Progenitor cell of endocrine pancreas (in vitro differentiated cells): ENCODE measurements at places on chromosomes 3 and 15.

DNA sequence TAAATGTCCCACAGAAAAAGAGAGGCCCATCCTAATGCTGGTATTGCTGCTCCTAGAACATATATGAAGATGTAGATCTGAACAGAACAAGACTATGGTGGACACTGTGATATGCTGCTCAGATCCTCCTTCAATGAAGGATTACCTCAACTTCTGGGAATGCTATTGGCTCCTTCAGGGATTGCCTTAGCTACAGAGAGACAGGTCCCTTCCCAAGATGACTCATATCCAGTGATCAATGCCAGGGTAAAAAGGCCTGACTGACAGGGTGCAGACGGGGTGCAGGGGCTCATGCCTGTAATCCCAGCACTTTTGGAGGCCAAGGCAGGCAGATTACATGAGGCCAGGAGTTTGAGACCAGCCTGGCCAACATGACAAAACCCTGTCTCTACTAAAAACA is 20.5 kb upstream of the STAG1 start:
- no peak for DNase-seq

GRCh38 chr3:101780661-101781060 is 1.6 kb downstream of the NXPE3 start:
- DNase-seq, result no peak

DNA sequence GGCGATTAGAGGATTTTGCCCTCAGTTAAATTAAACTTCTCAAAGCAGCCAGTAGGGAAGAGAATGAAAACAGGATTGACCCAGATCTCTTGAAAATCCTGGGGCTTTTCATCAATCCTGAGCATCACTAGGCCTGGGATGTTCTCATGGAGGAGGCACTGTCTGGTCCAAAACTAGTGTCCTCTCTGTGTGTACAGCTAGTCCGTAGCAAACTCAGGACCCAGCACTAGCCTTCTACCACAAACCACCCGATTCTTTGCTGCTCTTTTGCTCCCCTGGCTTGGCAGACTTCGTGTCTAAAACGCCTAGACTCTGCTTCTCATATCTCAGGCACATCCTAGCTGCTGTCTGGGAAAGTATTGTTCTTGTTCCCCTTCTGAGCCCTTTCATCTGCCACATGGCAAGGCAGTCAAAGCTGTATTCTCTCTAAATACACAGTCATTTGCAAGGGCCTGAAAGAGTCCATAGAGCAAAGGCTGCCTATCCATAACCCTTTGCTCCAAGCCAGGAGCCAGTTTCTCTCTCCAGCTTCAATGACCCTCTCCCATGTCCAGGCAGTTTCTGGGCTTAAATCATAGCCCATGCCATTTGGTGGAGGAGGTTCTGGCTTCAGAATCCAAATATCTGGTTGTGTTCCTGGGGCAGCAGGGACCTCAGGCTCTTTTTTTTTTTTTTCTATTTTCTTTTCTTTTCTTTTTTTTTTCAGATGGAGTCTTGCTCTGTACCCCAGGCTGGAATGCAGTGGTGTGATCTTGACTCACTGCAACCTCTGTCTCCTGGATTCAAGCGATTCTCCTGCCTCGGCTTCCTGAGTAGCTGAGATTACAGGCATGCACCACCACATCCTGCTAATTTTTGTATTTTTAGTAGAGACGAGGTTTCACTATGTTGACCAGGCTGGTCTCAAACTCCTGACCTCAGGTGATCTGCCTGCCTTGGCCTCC is 52.4 kb downstream of the CDC25A start:
- DNase-seq, result no peak

- no peak for DNase-seq
Measured at GRCh38 chr3:174440253-174440701, 418.9 kb upstream of the NAALADL2 start.

- DNase-seq, result no peak
Measured at GRCh38 chr15:84953136-84953535, 28.5 kb upstream of the PDE8A start.

- no peak for DNase-seq
Measured at GRCh38 chr3:113954091-113954685, 6.4 kb downstream of the ZDHHC23 start.

DNA sequence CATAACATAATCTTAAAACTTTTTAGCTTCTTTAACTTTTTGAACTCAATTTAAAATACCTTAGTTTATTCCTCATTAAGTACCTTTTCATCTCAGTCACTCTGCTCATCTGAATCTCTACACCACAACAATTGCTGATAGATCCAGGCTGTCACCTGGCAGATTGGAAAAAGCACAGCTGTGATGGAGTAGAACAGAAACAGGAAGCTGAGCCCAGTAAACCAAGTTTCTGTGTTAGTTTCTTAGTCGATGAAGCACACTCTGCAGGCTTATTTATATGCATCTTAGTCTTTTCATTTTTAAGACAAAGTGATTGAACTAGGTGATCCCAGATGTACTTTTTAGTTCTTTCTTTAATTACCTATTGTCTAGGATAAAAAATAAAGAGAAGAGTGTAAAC is 1398.0 kb upstream of the ALCAM start:
- no peak for DNase-seq

DNA sequence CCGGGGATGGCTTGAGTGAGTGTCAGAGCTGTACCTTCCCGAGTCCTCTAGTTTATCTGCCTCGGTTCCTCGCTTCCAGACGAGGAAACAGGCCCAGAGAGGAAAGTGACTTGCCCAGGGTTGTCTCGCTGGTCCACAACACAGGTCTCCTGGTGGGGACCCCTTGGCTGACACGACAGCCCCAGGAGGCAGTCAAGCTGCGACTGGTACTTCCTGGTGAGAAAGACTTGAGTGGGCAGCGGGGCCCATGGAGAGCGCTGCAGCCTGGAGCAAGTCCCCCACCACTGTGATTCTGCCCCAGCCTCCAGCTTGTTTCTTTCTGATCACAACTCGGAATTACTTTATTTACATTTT is 600 bp upstream of the CHRNA5 start:
- no peak for DNase-seq

- DNase-seq, result no peak
Measured at GRCh38 chr3:42901073-42901415, 4.9 kb upstream of the ZNF662 start.

GRCh38 chr15:60733196-60733595 is 254.3 kb upstream of the ICE2 start:
- DNase-seq, result no peak

DNA sequence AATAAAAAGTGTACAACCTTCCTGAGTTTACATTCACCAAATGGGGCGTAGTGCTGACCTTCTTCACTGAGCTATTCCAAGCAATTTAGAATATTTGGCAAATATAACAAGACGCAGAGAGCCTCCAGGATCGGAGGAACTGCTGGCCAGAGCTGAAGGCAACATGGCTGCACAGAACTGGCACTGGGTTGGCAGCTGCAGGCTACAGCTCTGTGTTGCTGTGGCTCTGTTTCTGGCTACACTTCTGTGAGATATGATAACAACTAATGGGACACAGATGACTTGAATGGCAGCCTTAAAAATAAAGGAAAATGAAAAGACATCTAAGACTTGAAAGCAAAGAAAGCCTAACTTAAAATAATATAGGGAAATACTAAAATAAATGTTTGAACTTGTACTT is 10.8 kb upstream of the SLC6A20 start:
- DNase-seq, result no peak

DNA sequence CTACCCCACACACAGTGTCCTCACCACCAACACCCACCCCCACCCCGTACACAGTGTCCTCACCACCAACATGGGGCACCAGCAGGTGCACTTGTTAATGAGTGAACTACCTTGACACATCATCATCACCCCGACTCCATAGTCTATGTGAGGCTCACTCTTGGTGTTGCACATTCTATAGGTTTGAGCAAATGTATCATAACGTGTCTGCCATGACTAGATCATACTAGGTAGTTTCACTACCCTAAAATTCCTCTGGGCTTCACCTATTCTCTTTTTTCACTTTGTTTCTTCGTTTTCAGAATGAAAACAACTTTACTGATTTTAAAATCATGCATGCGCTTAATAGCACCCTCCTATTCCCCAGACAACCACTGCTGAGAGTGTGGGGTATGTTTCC is 102.6 kb upstream of the SLC6A6 start:
- DNase-seq, result no peak

DNA sequence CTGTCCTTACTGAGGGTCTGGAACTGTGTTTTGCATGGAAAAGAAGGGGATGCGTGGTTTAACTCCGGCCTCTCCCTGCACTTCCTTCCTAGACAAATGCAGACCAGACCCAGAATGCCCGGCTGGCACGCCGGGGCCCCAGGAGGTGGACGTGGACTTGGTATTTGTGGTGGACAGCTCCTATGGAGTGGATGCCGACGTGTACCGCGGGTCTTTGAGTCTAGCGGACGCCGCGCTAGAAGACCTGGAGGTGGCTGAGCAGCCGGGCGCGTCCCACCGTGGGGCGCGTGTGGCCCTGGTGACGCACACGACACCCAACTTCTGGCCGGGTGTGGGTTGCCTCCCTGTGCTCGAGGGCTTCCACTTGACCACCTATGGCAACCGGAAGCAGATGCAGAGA is 81.8 kb upstream of the COL6A5 start:
- no peak for DNase-seq

DNA sequence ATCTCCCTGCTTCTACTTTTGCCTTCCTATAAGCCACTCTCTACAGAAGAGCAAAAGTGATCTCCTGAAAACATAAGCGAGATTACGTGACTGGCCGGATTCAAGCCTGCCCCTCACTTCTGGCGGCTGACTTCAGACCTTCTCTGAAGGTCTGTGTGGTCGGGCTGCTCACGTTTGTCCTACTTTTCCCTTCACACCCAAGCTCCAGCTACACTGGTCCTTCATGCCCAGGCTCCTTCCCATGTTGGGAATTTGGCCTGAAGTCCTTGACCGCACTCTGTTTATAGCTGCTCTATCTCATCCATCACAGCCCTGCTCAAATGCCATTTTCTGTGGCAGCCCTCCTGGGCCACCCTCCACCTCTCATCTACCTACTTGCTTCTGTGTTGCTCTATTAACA is 6.7 kb upstream of the PLA2G4E start:
- DNase-seq, result no peak

DNA sequence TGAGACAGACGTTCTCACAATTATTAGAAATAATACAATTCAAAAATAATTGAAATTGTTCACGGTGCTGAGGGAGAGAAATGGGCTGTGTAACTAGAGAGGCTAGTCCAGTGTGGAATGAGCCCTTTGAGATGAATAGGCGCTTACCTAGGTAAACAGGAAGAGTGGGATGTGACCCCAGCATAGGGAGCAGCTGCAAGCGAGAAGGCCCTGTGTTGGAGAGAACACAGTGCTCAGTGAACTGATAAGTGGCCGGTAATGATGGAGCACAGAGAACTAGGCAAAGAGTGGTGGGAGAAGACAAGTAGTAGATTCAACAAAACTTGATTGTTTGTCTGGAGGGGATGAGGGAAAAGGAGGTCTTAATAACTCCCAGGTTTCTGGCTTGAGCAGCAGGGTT is 103.9 kb downstream of the HCN4 start:
- no peak for DNase-seq

DNA sequence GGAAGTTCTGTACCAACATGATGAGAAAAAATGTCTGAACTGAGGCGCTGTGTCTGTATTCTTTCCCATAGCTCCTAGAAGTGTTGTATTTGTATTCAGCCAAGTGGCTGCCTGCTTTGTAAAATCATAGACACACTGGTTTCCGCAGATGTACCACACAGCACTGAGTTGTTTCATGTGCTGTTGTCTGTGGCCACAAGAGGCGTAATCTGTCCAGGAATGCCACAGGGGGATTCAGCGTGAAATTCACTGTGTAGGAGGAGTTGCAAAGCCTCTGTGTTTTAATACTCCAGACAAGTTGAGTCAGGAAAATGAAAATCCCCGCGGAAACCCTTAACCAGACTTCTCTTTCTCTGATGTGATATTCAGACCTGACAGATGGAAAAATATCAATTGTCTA is 462.2 kb downstream of the NSUN3 start:
- no peak for DNase-seq

DNA sequence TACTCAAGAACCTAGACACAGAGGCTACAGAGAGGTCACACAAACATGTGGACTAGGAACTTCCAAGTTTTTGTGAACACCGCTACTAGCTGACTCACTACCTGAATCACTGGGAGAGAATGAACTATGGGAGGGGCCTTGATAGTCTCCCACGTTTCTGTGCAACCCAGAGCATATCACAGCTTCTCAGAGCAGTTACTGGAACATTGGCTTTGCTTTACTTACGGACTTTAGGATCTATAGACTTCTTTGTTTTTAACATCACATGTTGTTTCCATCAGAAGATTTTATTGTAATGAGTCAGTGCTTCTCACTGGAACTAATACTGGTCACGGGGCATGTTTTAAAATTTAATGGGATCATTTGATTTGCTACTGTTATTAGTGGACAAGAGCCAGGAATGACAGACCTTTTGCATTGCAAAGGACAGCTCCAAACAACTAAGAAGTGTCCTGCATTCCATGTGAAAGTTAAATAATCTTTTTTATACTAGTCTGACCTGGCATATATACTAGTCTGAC is 35.6 kb downstream of the RTP4 start:
- no peak for DNase-seq

DNA sequence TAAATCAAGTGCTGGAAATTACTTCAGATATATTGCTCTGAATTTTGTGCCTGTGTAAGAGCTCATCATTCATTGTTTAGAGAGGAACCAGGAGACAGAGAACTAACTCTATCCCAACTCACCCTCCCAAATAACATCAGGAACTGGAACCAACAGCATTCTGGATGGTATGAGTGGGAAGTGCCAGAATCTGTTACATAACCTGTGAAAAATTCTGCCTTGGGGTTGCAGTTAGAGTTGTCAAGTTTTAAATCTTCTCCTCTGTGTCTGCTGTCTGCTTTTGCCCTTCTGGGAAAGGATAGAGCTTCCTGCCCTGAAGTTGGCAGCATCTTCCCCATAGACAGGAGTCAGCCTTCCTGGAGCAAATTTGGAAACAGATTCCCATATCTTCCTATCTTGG is 41.2 kb downstream of the TIMP4 start:
- no peak for DNase-seq

GRCh38 chr15:58932710-58933280 is 684 bp downstream of the SLTM start:
- no peak for DNase-seq

- no peak for DNase-seq
Measured at GRCh38 chr3:111547631-111548030, 5.6 kb downstream of the CD96 start.
